GM04504 (cell line): ENCODE measurements at places on chromosomes 12 and 14.

DNA sequence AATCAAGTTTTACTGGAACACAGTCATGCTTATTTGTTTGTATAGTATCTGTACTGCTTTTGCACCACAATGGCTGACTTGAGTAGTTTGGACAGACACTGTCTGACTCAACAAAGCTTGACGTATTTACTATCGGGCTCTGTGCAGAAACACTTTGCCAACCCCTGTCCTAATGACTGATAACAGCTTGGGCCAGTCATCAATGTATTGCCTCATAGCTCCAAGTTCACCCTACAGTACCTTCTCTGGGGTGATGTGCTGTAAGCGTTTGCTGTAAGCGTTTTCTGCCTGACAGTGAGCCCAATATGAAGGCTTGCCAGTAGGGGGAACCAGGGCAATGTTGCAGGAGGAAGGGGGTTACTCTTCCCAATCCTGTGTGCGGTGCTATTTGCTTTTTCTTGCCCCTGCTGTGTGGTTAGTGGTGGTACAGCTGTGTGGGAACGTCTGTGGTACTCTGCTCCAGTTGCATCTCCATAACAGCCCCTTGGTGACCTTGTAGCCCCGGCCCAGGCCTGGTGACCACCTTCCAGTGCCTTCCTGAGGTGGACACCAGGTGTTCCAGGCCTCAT lies 5.4 kb upstream of the CCDC177 start:
- peak; percentile 51 for DNase-seq

GRCh38 chr12:88416786-88417185 lies 163.5 kb downstream of the KITLG start:
- no peak for DNase-seq

DNA sequence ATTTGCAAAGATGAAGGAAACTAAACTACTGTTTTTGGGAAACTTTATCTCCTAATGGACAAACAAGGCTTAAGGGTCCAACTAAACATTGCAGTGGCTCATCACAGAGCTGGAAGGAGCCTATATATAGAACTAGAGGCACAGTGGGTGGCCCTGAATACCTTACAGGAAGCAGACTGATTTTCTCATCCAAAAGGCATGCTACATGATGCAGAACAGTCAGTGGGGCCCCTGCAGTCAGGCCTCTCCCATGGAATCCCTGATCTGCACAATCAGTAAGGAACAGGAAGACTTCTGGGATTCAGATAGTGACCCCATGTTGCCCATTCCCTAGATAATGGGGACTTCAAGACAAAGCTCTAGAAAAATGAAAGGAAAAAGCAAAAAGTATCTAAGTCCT lies 1.9 kb upstream of the LLPH start:
- DNase-seq = no peak

DNA sequence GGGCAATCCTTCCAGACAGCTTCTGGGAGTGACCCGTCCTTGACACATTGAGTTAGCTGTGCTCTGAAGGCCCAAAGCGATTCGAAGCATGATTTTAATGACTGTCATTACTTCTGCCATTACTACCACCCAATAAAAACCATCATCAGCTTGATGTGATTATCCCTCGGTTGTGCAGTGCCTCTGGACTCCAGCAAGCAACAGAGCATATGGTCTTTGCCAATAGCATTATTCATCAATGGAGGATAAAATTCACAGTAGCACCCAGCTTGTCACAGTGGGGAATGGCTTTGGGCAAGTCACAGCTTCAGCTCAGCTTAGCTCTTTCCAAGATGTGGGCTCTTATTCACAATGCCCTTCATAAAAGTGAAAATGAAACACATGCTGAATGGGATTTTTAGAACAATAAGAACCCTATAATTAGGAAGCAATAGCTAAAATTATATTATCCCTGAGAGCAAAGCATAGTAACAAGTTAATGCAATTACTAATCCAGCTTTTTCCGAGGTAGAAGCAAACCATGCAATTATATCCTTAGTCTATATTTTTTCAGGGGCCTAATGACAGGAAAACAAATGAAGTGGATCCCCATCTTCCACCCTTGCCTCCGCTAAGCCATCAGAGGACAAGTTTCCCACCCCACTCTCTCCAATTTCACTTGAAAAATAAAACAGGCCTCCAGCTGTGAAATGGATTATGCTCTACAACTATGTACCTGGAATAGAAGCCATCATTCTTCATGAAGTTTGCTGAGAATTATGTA lies 163.0 kb upstream of the EEA1 start:
- no peak for DNase-seq

DNA sequence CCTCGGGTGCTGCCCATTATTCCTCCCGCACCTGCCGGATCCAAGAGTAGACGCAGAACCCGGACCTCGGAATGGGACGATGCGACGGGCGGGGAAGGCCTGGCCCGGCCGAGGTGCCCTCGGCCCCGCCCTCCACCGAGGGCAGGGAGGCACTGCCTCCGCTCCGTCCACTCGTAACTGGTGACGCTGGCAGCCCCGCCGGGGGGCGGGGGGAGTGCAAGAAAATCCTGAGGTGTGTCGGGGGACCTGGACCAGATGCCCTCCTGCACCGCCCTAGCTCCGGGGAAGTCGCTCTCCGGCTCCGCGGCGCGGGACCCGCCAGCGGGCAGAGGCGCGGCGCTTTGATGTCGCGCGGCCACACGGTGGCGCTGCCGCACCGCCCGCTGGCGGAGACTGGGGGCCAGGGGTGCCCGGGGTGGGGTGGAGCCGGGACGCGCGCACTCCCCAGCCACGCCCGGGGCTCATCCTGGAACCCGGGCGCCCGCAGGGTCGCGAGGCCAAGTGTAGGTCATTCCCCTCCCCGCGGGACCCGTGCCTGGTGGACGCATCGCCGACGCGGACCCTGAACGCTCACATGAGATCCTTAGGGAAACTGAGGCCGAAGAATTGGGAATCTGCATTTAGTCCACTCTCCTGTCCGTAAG lies 202.8 kb downstream of the TTC8 start:
- DNase-seq = no peak

DNA sequence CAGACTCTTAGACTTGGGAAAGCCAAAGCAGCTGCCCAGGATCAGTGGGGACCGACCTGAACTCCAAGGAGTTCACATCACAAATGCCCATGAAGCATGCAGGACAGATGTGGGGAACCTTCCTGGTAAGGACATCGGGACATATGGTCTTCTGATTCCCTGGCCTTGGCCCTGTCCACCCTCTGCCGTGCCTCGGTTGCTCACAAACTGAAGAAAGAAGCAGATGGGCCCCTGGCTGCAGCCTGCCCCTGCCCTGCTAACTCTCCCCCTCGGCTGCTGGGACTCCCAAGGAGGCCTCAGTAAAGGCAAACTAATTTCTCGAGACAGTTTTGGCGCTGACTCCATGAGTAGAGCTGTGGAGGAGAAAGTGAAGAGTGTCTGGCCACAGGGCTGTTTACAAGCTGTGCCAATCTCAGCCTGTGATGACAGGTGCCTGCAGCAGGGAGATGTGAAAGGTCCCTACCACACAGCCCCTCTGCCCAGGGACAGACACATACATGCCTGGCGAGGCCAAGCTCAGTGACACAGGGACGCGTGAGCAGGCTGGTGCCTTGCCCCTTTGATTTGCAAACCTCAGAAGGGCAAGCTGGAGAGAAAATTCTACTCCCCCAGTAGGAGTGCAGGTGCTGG lies 48.6 kb downstream of the ISCA2 start:
- DNase-seq = no peak

GRCh38 chr12:115102450-115102849 lies 418.5 kb upstream of the TBX3 start:
- no peak for DNase-seq

GRCh38 chr14:37972941-37973887 lies 234.5 kb upstream of the SSTR1 start:
- DNase-seq = no peak

- no peak for DNase-seq
Measured at GRCh38 chr12:125954362-125954761, 889.1 kb downstream of the AACS start.

- DNase-seq = no peak
Measured at GRCh38 chr12:62698701-62699101, 232.1 kb downstream of the MON2 start.

DNA sequence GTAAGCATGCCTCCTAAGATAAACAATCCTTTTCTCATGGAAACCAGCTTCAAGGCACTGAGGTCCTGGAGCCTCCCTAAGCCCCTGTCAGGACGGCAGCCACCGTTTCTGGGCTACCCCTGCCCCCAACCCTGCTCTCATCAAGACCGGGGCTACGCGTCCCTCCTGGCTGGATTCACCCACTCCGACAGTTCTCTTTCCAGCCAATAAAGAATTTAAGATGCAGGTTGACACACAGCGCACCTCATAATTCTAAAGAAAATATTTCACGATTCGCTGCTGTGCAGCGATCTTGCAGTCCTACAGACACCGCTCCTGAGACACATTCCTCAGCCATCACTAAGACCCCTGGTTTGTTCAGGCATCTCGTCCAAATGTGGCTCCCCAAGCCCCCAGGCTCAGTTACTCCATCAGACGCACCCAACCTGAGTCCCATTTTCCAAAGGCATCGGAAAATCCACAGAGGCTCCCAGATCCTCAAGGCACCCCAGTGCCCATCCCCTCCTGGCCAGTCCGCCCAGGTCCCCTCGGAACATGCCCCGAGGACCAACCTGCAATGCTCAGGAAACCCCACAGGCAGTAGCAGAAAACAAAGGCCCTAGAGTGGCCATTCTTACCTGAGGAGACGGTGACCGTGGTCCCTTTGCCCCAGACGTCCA lies 336.3 kb downstream of the TMEM121 start:
- no peak for DNase-seq

- DNase-seq = no peak
Measured at GRCh38 chr12:31589904-31590641, 863 bp downstream of the DENND5B start.

- DNase-seq = no peak
Measured at GRCh38 chr12:66017736-66018135, 112.8 kb downstream of the LLPH start.

DNA sequence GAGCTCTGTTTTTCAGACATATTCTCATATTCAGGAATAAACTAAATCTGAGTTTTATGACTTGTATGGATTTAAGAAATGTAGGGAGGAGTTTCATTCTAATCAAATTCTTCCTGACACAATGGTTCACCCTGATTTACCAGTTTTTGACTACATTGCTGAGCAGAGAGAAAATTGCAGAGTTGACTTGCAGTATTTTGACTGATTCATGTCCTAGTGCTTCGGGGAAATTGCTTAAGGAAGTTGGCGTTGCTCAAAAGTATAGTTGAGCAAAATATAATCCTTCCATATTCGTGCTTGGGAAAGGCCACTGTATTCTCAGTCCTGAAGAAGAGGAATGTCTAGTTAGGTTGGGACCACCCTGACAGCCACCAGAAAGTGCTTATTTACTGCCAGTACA lies 1.3 kb upstream of the TWF1 start:
- no peak for DNase-seq

- DNase-seq = no peak
Measured at GRCh38 chr14:22388669-22389595, 200.1 kb downstream of the DAD1 start.

DNA sequence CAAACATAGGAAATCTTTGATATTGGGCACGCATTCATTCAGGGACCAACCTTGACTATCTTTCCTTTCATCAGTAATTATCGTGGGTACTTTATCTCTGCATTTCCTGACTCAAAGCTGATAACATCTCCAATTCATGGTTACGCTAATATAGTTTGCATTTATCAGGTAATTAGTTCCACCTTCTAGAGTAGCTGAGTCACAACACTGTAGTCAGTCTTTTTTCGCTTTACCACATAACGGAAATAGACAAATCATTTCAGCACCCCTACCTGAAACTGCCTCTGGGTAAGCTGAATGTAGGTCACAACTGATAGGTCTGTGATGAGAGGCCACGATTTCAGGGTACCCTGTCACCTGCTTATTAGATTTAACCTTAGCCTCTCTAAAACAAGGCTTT lies 36.7 kb upstream of the IL22 start:
- no peak for DNase-seq

- DNase-seq = no peak
Measured at GRCh38 chr14:100393906-100394732, 71.0 kb downstream of the SLC25A47 start.

DNA sequence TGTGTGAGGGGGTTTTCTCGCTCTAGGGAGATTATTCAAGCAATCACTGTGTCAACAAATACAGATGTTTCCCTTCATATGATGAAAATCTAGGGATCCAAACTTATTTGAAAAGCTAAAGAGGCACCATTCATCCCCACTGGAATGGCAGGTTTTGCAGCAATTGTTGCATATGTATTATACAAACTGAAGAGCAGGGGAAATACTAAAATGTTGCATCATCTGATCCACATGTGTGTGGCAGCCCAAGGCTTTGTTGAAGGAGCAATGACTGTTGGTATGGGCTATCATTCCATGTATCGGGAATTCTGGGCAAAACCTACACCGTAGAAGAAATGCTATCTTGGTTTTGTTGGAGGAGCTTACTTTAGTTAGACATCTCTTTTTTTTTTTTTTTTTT lies 4.1 kb upstream of the PRPF40B start:
- no peak for DNase-seq

- no peak for DNase-seq
Measured at GRCh38 chr14:77347751-77348150, 26.9 kb downstream of the GSTZ1 start.

- DNase-seq = no peak
Measured at GRCh38 chr14:105617201-105617777, 90.9 kb downstream of the TMEM121 start.

DNA sequence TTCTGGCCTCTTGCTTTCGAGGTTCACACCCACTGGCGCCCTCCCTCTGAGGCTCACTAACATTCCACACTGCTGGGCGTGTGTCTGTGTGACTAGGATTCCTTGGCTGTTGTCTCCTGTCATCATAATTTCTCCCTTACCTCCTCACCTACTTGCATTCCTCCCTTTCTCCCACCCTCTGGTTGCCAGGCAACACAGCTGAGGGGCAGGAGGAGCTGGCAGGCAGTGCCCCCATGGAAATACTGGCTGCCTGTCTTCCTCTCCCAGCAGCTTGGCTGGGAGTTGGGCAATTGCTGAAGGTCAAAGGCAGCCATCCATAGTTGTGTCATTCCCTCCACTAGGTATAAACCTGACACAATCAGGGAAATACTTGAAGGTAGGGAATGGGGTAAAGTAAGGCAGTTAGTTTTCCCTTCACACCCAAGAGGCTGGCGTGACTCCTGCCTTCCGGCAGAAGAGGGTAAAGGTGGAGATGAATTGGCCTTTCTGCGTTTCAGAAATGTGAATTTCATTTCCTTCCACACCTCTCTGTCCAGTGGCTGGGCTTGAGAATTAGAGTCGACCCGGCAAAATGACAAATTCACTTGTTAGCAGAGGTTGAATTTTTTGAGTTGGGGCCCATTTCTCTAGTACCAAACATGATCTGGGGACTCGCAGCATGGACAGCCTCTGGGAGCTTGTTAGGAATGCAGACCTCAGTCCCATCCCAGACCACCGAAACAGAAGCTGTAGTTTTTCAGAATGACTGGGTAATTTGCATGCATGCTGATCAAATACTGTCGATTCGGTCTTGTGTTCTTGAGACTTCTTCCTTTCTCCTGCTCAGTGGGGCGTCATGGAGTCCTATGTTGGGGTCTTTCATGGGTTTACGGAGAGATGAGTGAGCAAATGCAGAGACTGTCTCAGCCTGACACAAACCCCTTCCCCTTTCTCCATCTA lies 24.3 kb upstream of the EMP1 start:
- no peak for DNase-seq

GRCh38 chr14:19851365-19851764 lies 23.6 kb upstream of the OR4K2 start:
- DNase-seq = no peak
